ENCODE measurements at places on chromosomes 3 and 15.

DNA sequence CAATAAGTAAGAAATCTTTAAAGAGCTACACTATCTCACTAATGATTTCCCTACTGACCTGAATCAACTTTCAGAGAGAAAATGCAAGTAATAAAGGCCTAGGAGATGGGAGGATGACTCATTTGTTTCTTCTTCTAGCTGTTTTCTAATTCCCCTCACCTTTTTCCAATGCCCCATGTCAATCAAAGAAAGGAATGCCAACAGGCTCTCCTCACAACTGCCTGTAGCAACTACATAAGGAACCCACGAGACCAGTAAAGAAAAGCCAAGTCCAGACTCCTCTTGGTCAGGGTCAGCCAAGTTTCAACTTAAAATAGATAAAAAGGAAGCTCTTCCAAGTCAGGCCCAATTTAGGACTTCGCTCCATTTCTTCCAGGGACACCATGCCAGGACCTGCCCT, 201.9 kb downstream of the TNIK start:
- ATAC-seq, result peak; percentile 15

DNA sequence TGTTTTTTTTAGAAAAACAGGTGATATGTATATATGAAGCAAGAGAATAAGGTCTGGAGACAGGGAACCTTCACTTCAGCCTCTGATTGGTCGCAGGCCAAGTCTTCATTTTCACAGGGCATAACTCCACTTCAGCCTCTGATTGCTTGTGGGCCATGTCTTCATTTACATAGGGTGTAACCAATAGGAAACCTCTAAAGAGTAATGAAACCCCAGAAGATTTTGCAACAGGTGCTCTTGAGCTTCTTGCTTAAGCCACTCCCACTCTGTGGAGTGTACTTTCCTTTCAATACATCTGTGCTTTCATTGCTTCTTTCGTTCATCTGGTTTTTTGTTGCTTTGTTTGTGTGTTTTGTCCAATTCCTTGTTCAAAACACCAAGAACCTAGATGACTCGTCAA, 22.6 kb upstream of the SCG3 start:
- no peak for ATAC-seq

GRCh38 chr15:79948095-79948695, 22.8 kb downstream of the BCL2A1 start:
- ATAC-seq, result peak; percentile 61

GRCh38 chr3:28791713-28792255, 443.2 kb upstream of the AZI2 start:
- ATAC-seq, result no peak

- ATAC-seq, result no peak
These were observed 200.5 kb downstream of the ITPR1 start for GRCh38 chr3:4693620-4694019.

DNA sequence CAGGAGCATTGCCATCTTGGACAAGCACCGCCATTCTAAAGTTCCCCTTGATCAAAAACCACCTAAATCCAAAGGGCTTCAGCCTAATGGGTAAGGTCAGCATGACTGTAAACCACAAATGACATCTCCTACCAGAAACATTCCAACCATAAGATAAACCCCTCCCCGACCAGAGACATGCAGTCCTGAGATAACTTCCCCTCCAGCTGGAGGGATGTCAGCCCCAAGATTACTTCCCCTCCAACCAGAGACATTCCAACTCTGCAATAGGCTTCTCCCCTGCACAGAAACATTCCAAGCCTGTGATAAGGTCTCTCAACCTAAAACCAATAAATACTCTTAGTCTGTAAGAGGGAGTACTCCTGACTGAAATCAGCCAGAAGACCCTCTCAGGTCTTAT, 62.7 kb upstream of the DNAJC19 start:
- ATAC-seq, result no peak

DNA sequence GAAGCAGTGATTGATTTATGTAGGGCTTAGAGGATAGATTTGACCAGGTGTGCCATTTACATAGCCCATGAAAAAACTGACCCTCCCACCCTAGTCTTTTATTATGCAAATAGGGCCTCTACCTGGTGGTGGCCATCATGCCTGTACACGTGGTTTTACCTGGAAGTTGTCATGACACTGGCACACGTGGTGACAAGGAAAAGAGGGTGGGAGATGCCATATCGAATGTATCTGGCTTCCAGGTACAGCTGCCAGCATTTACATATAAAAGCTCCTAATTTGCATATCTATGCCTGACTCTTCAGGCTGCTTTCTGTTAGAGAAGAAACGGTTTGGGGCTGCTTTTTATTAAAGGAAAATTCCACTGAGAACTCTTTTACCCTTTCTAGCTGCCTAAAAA, 35.0 kb upstream of the DNAJC13 start:
- no peak for ATAC-seq

DNA sequence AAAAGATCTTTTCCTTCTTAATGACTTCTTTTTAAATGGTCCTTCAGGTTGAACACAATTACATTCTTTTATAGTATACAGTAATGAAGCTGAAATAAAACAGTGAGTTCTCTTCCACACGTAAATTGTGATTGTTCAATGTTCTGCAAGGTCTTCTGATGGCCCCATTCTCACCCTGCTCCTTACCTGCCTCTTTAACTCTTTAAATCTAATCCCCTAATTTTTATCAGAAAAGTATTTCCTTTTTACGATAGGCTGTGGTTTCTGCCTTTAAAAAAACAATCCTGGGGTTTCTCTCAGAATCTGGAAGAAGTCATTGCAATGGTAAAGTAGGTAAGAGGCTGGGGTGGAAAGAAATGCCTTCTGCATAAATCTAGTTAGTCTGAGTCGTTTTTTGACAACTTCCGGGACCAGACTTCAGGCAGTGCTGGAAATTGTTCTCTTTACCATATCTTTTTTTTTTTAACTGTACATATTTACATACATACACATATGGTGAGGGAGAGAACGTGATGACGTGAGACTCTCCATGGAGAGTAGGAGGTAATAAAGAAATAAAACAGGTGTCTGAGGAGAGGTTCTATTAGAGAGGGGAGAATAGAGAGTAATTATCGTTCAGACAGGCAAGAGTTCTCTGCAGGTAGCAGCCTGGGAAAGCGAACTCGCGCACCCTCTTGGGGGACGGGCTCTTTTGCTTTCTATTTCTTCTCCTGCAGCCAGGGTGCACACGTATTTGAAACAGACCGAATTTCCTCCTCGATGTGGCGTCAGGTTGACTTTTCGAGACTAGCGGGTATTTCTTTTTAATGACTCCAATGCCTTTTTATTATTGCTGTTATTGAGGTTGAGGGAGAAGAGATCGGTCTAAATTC, at the start of gene SIDT1:
SIDT1 (plus strand) TSS at position 730 of the 872 bp plus-strand sequence. CDS start 467 bp downstream, outside the sequence.
- ATAC-seq, result peak; percentile 80

DNA sequence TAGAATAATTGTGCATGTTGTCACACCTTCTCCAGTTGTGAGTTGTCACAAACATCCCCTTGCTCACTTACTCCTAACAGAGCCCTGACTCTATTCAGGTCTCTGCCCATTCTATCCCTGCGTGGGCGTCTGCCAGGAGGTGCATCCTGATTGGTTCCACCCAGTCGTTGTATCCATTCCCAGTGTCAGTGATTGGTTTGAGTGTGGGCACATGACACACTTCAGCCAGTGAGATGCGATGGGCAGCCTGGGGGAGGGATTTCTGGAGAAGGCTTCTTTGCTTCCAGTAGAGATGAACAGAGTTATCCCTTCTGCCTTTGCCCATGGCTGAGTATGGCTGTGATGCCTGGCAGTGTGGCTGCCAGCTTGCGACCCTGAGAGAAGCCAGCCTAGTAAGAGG, 18.7 kb downstream of the PXYLP1 start:
- no peak for ATAC-seq

GRCh38 chr3:160006282-160007163, 17.9 kb downstream of the IL12A start:
- no peak for ATAC-seq

- no peak for ATAC-seq
These were observed 60.4 kb upstream of the POU1F1 start for GRCh38 chr3:87336761-87337160.

- no peak for ATAC-seq
These were observed 306.5 kb downstream of the ROBO1 start for GRCh38 chr3:79461129-79461792.

GRCh38 chr15:52421029-52421428, 107.7 kb downstream of the MYO5A start:
- ATAC-seq, result no peak

- no peak for ATAC-seq
These were observed 285.9 kb downstream of the XXYLT1 start for GRCh38 chr3:194985031-194985578.

DNA sequence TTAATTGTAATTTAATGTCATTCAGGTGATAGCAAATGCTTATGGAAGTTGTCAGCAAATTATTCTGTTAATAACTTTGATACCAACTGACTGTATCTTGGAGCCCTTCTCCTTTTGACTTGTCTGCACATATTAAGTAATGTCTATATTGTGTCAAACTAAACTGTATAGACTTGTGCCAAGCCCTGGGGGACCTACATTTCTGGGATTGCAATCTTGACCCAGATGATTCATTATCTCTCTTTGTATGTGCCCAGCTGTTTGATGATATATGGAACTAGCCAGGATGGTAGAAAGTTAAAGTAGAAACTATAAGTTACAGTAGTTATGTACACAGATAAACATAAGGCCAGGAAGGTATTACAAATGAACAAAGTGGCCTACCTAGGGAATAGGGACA, 402.8 kb upstream of the RARB start:
- no peak for ATAC-seq

GRCh38 chr3:154294016-154294415, 30.3 kb downstream of the DHX36 start:
- no peak for ATAC-seq

DNA sequence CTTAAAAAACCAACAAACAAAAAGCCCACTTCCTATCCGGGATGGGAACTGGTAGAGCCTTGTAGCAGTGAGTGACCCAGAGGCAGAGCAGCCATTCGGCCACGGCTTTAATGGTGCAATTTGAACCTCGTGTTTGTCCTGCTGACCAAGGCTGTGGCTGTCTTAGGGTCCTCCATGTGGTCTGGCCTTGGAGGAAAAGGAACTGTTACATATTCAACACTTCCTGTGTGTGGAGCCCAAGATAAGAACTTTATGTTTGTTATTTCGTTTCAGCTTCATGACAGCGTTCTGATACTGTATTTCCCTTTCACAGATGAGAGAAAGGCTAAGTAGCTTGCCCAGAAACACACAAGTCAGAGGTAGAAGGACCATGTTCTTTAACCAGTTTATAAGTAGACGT, 269.8 kb downstream of the SV2B start:
- ATAC-seq, result no peak

DNA sequence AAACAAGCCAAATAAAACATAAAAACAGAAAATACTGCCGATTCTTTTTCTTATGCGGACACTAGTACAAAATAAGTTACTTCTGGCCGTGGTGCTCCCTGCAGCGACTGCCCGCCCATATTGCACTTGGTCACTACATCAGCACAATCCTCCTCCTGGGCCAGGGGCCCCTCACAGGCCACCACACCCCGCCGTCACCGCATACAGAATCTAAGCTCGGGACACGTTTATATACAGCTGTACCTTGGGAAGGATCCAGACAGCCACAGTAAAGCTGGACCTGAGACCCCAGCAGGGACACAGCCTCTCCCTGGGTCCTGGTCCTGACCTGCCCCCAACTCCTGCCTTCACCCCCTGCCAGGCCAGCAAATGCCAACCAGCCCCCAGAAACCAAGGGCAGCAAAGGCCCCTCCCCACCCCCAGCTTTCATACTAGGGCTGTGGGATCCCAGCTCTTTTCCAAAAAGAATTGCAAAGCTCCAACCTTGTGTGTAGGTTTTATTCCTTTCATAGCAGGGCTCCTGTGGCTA, 12.9 kb upstream of the DNAJB8 start:
- no peak for ATAC-seq

GRCh38 chr3:12463686-12464085, 20.6 kb upstream of the TSEN2 start:
- ATAC-seq, result no peak

- no peak for ATAC-seq
These were observed 658.6 kb downstream of the ZBBX start for GRCh38 chr3:166721466-166721865.

DNA sequence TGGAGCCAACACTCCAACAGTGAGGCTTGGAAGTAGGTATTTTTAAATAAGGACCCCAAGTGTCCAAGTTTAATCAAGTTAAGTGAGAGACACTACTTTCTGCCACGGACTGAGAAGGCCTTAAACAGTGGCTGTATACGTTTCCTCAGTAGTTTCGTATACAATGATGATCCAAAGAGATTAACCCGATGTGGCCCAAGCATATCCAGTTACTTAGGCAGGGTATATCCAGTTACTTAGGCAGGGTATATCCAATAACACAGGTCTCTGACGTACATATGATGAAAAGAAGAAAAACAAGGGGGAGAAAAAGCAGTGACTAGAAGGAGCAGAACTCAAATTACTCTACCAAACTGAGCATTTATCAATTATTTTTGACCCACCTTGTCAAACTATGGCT, 591.4 kb downstream of the FOXP1 start:
- no peak for ATAC-seq

GRCh38 chr3:30399394-30400181, 206.8 kb upstream of the TGFBR2 start:
- ATAC-seq, result no peak

DNA sequence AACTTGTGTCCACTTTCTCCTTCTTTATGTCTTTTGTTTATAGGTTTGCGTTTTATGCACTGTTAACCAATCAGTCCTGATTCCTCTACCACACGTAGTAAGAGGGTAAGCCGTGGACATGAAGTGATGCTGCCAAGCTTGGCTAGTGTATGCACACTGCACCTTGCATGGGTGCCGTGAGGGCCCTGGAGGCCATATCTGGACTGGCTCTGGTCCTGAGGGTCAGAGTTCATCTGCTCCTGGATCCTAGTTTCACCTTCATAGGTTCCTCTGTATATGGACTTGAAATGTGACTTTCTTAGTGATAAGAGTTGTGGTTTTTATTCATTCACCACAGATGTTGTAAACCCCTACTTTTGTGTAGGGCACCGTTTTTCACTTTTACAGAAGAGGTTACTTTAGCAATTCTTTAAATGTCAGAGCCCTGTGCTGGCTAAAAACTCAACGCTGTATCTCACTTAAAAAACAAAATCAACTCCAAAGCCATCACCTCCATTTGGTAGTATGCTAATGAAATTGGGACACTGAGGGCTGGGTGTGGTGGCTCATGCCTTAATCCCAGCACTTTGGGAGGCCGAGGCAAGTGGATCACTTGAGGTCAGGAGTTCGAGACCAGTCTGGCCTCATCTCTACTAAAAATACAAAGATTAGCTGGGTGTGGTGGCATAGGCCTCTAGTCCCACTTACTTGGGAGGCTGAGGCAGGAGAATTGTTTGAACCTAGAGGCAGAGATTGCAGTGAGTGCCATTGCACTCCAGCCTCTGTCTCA, 22.9 kb downstream of the SIAH2 start:
- ATAC-seq, result peak; percentile 38

- no peak for ATAC-seq
These were observed 221.1 kb upstream of the TLE3 start for GRCh38 chr15:70318594-70319465.

DNA sequence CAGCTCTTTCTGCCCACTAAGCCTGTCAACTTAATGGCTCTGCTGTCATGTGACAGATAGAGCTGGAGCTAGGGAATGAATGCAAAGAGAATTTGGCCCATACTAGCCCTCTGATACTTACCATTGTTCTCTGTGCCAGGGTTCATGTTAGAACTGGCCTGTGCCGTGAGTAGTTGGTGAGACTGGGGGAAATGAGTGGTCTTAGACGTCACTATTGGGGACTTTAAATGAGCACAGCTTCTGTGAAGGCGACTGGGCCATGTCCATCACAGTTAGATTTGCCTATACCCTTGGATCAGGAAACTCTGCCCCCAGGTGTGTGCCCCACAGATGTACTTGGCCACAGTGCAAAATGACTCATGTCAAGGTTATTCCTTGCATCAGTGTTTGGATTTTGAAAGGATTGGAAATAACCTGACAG, 124.9 kb downstream of the PTPRG start:
- no peak for ATAC-seq

GRCh38 chr3:88611826-88612326, 462.1 kb downstream of the C3orf38 start:
- no peak for ATAC-seq

All from activated CD4-positive, CD25-positive, alpha-beta regulatory T cell treated with anti-CD3 and anti-CD28 coated beads, Interleukin-2, amount 50 U/mL, for 24 hours (primary cell).